ENCODE measurements at places on chromosomes 4 and X.

DNA sequence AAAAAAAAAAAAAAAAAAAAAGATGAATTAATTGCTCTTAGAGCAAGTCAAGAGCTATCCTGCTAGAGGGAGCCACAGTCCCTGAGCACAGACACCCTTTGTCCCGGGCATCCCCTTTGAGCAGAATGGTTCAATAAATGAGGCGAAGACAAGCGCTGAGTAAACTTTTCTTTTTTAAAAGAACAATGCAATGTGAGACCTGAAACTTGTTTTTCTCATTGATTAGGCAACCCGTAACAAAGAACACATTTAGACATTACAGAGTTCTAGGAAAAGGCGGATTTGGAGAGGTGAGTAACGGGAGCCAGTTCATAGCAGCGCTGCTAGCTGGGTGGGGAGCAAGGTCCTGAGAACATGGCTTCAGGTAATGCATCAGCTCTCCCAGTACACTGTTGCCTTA lies 46.1 kb downstream of the GRK4 start:
- DNase-seq, result no peak

- DNase-seq, result no peak
Observed at GRCh38 chr4:91267543-91267942, 1036.2 kb upstream of the GRID2 start.

DNA sequence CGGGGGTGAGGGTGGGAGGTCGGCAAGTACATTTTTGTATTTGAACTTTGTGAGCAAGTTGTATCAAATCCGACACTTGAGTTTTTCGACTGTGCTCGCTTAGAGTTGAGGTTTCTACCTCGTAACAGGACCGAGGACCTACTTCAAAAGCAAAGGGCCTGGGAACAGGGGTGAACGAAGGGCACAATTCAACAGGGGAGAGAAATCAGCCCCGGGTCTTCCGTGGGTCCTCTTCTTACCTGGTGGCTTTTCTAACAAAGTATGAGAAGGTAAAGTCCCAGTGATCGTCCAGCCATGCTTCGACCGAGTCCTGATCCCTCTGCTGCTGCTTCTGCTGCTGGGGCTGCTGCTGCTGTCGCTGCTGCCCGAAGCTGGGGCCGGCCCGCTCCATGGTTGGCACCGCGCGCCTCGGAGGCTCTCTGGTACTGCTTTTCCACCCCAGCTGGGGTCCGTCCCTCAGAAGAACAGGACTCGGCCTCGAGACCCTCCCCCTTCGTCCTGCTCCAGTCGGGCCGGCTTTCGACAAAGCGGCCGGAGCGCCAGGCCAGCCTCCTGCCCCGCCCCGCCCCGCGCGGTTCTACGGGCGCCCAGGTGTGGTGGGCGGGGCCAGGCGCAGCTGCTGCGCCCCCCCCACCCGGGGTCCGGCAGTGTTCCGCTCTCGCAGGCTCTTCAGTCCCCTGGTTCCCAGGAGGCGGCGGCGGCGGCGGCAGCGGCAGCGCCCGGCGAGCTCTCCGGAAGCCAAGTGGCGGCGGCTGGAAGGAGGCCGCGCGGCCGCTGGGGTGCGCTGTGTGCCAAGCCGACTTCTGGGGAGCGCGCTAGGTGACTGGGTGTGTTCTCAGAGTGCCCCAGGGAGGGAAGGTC lies at the start of gene PDE5A:
Gene PDE5A, minus strand, starts transcription at position 524 of the 861 bp plus-strand sequence. Its CDS starts 133 bp downstream, at position 391.
- peak; percentile 59 for DNase-seq

DNA sequence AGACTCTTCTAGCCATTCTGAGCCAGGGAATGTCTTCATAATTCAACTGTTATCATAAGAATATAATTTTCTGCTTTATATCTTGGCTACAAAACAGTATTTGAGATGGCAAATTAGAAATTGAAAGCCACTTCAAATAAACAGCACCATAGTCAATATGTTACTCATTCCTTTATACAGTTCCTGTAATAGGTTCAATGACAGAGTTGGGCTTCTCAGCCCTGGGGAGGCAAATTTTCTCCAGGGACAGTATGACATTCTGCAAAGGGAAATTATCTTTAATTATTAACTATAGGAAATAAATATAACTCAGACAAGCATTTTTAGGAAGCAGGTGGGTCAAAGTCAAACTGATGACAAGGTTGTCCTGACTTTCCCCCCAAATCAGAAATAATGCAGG lies 71.9 kb upstream of the RPS6KA6 start:
- DNase-seq, result no peak

GRCh38 chr4:184267673-184268583 lies 50.3 kb upstream of the ENPP6 start:
- DNase-seq, result no peak

GRCh38 chrX:40152741-40153344 lies 55.1 kb upstream of the BCOR start:
- no peak for DNase-seq

- DNase-seq, result no peak
Observed at GRCh38 chrX:125203365-125203736, 116.3 kb upstream of the TEX13C start.

- DNase-seq, result no peak
Observed at GRCh38 chrX:70605352-70605751, 160.7 kb downstream of the DLG3 start.

DNA sequence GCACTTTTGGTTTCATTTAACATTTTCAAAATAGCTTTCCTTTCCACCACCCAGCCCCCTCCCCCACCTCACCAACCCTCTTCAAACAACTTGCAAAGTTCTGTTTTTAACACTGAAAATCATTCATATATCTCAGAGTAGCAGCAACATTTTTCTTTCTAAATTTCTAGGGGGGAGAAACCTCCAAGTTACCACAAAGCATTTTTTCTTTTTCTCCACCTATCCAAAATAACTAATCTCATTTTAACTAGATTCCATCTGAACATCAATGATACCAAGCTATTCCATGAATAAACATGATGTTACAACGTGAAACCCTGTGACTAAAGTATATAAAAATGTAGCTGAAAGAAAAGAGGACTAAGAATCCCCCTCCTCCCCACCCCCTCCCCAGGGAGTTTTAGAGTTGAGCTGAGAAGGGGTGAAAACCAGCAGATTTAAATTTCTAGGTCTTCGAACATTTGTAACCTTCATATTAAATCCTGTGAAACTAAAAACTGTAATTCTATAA lies 5.2 kb downstream of the LDB2 start:
- DNase-seq, result no peak

GRCh38 chrX:4579999-4580398 lies 866.5 kb upstream of the PRKX start:
- DNase-seq, result no peak

- no peak for DNase-seq
Observed at GRCh38 chr4:73507541-73507940, 26.0 kb downstream of the AFM start.

- no peak for DNase-seq
Observed at GRCh38 chr4:32117693-32118092, 1397.5 kb downstream of the PCDH7 start.

DNA sequence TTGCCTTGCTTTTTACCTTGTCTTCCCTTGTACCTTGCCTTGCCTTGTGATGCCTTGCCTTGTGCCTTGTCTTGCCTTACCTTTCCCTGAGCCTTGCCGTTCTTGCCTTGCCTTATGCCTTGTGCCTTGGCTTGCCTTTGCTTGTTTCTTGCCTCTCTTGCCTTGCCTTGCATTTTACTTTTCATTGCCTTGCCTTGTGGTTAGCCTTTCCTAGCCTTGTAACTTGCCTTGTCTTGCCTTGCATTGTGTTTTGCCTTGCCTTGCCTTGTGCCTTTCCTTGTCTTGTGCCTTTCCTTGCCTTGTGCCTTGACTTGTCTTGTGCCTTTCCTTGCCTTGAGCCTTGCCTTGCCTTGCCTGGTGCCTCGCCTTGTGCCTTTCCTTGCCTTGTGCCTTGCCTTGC lies 84.6 kb downstream of the TAB3 start:
- DNase-seq, result no peak

DNA sequence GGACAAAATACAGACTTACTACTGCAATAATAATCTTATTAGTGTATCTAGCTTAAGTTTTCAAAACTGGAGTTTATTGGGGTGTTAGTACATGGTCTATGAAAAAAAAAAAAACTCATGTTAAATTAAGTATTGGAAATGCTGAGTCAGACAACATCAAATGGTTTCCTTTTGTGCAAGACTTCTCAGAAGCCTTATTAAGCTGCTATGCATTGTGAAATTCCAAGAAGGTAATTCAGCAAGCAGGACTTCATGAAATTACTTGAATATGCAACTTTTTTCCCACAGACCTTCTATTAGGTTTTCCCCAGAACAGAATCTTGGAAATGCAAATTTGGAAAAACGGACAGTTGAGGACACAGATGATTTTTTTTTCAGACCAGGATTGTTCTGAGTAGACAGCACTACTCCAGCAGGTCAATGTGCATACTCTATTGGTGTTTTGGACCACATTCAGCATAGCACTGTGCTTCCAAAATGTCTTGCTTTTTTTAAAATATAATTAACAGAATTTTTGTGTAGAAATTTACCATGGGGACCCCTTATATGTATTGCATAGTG lies 568.8 kb upstream of the TENM3 start:
- DNase-seq, result no peak

DNA sequence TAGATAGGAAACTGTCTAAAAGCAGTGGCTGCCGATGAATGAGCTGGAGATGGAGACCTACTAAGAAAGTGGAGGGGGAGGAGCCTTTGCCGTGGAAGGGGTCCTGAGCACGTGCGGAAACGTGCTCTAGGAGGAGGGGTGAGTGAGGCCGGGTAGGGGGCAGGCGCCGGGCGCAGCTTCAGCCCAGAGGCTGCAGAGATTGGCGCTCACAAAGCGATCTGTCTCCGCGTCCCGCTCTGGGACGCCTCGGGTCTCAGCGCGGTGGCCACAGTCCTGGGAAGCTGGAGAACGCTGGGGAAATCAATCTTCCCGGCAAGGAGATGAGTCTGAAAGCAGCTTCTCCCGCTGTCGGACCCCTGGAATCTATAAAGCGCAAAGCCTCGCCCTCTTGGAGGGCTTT lies 444 bp upstream of the ARHGAP6 start:
- no peak for DNase-seq

DNA sequence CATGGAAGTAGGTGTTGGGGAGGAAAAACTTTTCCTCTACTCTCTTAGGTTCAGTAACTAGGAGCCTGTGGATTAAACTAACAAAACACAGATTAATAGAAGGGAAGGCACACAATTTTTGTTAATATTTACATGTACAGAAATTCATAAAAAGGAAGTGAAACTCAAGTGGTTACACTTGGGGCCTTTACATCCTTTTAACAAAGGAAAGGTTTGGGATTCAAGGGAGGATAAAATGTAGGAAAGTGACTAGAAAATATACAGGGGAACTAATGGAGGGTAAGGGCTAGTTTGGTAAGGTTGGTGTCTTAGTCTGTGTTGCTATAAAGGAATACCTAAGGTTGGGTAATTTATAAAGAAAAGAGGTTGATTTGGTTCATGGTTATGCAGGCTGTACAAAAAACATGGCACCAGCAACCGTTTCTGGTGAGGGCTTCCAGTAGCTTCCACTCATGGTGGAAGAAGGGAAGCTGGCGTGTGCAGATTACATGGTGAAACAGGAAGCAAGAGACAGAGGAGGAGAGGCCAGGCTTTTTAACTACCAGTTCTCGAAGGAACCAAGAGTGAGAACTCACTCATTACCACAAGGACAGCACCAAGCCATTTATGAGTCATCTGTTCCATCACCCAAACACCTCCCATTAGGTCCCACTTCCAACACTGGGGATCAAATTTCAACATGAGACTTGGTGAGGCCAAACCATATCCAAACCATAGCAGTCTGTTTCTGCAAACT lies 124.4 kb downstream of the CHRDL1 start:
- no peak for DNase-seq

DNA sequence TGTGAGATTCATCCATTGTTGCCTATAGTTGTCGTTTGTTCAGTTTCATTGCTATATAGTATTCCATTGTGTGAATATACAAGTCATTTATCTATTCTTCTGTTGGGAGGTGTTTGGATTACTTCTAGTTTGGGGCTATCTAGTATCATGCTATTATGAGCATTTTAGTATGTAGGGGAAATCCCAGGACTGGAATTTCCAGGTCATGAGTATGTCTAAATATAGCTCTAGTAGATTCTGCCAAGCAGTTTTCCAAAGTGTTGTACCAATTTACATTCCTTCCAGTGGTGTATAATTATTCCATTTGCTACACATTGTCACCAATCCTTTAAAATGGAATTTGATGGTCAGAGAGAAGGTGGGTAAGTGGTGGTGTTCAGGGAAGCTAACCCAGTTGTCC lies 30.1 kb downstream of the EGFL6 start:
- DNase-seq, result no peak

DNA sequence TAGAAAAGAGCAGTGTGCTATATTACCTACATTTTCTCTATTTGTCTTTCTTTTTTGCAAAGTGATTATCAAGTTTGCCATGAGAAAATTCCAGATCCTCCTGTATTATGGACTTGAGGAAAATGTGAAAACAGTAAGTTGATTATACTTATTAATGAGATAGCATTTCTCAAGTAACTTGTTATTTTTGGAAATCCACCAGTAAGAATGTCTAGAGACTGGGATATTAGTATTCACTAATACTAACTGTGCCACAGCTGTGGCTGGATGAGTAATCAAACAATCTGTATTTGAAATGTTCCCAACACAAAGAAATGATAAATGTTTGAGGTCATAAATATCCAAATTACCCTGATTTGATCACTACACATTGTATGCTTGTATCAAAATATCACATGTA lies 147.0 kb upstream of the CTSO start:
- DNase-seq, result no peak

DNA sequence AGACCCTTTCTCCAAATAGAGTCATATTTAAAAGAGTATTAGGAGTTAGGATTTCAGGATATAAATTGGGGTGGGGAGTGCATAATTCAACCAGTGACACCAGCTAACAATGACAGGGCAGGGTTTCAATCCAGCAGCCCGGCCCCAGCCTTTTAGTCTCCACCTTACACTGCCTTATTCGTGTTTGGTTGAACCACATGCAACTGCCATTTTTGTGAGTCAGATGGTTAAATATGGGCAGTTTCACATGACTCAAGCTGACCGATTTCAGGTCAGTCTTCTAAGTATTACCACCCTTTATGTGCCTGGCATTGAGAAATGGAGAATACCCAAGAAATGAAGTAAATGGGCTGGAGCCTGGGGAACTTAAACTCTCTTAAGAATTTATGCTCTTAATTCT lies 102.8 kb downstream of the STOX2 start:
- no peak for DNase-seq

GRCh38 chrX:153306527-153307115 lies 14.9 kb downstream of the PNMA6F start:
- no peak for DNase-seq

DNA sequence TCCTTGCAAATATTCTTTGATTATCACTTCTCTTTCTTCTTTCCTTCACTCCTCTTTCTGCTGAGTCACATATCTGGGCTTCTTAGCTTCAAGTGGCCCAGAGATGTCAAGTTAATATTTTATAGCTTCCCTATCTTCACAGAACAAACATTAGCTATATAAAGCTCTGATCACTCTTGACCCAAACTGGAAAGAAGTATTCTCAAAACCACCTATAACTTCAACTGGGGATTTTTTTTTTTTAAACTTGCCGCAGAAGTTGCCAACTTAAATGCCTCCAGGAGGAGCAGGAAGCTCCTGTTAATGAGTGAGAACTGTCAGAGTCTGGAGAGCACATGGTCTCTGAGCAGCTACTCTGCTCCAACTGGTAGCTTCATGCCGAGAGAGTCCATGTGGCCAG lies 233.3 kb upstream of the EDNRA start:
- no peak for DNase-seq
